ENCODE measurements at places on chromosomes 7 and 10.

DNA sequence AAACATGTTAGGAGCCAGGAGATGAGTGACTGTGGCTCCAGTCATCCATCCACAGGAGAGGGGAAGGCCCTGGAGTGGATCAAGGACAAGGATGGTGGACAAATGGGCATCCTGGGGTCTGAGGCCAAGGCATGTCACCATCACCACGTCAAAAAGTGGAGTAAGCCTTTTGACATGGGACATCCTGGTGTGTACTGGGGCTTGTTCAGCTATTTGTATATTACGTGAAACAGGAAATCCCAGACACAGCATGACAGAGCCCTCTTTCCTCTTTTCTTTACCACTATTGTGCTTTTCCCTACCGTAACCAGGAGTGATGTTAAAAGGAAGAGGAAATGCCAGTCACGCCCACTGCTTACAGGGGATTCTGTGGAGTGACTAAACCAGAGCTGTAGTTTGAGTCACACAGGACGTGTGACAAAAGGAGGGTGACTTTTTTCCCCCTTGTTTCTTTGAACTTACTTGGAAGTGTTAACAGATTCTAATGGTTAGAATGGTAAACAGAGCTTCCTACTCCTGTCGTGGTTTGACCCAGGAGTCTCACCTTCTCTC lies 15.4 kb downstream of the ACSL5 start:
- no peak for DNase-seq

DNA sequence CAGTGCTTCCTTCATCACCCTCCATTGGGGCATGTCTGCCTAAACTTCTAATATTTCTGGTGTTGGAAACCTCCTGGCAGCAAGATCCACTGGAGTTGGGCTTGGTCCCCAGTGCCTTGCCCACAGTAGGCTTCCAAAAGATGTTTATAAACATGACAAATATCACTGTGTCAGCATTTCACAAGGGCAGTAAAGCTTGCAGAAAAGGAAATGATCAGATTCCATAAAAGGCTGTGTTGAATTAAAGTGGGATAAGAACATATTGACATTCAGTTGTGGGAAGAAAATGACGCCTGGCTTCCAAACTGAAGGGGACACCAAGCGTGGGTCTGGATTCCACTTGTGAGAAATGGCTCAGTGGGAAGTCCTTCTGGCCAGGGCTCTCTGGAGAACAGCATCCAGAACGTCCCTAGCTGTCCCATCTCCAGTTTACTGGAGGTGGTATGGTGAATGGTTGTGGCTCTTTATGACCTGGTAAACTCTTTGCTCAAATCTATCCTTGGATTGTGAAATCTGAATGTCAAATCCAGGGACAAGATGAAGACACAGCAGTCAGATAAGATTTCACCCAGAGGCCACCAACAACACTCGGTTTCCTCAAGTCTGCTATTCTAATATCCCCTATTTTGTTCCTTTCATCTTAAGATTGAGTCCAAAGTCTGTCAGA lies 287.2 kb downstream of the TNS3 start:
- DNase-seq: no peak

GRCh38 chr7:14962778-14963177 lies 60.2 kb upstream of the DGKB start:
- no peak for DNase-seq

DNA sequence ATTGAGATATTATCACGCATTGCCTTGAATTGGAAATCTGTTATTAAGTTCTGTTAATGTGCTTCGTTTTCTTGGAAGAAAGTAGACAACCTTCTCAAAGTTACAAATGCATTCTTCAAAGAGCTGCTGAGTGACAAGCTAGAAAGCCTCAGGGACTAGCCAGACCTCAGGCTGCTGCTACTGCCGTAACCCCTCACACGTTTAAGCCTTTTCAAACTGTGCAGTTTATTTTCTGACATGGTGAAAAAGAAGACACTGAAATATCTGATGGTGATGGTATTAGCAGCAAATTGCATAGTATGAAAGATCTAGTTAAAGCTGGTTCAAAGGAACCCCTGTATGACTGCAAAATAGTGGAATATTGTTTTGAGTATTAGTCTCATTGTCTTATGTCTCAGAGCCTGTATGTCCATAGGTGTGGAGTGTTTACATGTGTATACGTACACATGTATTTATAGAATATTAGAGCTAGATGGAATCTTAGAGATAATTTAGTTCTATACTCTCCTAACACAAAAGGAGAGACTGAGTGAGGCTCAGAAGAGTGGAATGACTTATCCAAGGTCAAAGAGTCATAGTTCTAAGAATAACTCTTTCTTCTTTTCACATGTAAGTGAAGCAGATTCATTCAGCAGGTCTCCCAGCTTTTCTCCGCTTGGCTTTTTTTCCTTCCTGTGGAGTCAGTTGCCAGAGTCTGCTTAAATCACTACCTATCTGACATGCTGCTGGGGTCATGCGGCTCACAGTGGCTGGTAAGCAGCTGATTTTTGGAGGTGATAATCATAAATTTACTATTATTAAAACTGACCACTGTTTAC lies 431.9 kb downstream of the PLXDC2 start:
- no peak for DNase-seq

DNA sequence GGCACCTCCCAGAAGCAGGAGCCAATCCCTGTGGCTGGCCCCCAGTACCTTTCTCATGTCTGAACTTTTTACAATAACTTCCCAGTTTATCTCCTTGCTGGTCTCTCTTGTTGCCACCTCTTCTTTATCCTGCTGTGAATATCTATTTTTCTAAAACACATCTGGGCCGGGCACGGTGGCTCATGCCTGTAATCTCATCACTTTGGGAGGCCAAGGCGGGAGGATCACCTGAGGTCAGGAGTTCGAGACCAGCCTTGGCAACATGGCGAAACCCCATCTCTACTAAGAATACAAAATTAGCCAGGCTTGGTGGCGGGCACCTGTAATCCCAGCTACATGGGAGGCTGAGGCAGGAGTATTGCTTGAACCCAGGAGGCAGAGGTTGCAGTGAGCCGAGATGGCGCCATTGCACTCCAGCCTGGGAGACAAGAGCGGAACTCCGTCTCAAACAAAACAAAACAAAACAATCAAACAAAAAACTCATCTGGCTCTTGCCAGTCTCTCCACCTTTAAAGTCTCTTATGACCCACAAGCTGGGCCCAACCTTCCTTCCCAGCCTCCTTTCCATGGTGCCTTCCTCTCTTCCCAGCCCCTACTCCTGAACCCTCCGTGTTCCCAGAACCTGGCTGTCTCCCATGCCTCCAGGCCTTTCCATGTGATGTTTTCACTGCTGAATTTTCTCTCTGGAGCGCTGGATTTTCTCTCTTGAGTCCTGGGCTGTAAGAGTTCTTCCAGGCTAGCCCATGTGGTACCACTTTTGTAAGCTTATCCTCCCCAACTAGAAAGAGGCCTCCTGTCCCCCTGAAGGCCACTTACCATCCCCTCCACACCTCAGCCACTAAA lies 51.3 kb downstream of the HIP1 start:
- no peak for DNase-seq

- DNase-seq: no peak
Measured at GRCh38 chr7:25429731-25430130, 201.4 kb upstream of the NPVF start.

- DNase-seq: peak; percentile 90
Measured at GRCh38 chr7:7861211-7861633, 107.4 kb upstream of the GLCCI1 start.

- no peak for DNase-seq
Measured at GRCh38 chr7:120949393-120949911, 1.1 kb upstream of the ING3 start.

GRCh38 chr7:14850039-14850438 lies 52.5 kb downstream of the DGKB start:
- no peak for DNase-seq

DNA sequence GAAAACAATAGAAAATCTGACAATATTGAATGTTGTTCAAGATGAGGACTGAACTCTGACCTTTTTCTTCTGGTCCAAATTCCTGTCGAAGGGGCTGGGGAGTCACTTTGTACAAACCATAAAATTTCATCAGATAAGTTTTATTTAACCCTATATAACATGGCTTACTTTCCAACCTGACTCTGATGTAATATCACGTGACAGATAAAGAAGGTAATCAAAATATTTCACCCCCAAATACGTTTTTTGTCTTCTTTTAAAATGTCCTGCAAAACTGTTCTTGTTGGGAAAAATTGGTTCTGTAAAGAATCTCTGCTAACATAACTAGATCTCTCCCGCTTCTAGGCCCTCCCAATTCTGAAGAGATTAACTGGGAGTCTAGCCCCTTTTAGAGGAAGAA lies 90.9 kb upstream of the MDFIC start:
- no peak for DNase-seq

GRCh38 chr7:135425036-135425435 lies 84.9 kb downstream of the CNOT4 start:
- no peak for DNase-seq

DNA sequence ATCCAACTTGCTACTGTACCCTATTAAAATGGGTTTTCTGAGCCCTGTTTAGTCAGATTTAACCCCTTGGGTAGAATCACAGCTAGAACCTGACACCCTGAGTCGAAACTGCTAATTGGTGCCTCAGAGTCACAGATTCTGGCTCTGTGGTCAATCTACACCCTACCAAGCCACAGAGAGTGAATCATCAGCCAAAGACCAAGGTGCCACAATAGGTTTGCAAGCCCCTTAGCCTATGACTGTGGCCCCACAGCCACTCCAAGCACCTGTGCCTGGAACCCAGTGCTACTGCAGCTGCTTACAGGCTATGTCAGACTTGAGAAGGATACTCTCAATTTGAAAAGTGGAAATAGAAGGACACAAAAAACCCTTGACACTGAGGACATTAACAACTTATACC lies 202.8 kb upstream of the KCND2 start:
- DNase-seq: no peak

DNA sequence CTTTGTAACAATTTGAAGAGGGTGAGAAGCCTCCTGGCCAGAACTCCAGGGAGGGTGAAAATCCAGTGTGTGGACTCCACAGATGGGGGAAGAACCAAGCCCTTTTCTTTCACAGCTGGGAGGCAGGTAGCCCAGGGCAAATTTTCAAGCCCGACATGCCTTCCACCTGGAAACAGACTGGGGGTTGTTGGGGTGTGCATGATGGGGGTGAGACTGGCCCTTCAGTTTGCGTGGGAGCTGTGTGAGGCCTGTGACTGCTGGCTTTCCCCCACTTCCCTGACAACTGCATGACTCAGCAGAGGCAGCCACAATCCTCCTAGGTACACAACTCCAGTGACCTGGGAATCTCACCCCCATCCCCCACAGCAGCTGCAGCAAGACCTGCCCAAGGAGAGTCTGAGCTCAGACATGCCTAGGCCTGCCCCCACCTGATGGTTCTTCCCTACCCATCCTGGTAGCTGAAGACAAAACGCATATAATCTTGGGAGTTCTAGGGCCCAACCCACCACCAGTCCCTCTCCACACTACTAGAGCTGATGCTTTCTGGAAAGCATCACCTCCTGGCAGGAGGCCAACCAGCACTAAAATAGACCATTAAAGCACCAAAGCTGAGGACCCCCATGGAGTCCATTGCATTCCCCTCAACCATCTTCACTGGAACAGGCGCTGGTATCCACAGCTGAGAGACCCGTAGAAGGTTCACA lies 445.4 kb downstream of the TFEC start:
- DNase-seq: no peak

GRCh38 chr7:157693071-157693520 lies 356.3 kb downstream of the DNAJB6 start:
- DNase-seq: peak; percentile 87

DNA sequence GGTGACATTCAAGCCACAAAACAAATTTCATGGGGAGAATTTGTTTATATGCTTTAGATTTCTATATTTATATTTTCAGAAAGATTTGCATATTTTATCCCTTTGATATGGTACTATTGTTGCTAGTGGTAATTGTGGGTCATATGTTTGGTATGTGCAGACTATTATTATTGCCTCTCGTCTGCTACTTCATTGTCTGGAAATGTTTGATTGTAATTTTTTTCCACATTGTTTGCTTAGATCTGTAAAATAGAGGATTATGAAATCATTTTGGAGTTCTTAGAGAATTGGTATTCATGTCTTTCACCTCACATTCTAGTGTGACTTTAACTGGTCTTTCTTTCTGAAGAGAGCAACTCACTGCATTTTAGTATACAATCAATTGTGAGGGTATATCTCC lies 44.7 kb downstream of the MYO3A start:
- DNase-seq: no peak

DNA sequence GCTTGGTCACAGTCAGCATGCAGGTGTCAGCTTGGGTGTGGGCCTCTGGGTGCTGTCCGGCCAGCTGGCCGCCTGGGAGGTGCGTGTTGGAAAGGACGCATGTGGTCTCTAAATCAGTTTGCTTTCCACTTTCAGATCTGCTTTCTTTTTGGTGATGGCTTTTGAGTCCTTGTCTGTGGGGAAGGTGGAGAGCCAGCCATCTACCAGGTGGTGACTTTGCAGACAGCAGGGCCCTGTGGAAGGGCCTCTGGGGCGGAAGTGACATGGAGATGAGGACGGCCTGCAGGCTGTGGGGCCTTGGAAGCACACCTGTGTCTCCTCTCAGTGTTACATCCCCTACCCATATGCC lies 59.4 kb downstream of the WDR37 start:
- DNase-seq: peak; percentile 71

DNA sequence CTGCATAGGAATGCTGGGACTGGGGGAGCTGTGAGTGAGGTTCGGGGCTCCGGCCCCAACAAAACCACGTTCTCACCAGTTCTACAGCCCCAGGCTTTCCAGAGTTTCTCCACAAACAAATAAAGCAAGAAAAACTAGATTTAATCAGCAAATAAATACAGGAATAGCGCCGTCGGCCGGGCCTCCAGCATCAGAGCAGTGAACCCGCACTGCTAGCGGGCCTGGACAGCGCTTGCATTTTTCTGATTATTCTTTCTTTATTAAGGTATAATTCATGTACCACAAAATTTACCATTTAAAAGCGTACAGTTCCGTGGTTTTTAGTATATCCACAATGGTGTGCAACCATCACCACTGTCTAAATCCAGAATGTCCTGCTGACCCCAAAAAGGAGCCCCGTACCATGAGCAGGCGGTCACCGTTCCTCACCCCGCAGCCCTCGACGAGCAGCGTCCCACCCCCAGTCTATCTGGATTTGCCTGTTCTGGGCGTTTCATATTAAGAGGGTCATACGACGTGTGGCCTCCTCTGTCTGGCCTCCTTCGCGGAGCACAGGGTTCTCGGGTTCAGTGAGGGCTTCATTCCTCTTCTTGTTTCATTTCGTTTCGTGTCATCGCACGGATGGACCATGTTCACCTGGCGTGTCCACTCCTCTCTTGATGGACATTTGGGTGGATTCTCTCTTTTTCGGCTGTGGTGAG lies 35.5 kb upstream of the FOXL3 start:
- DNase-seq: no peak

DNA sequence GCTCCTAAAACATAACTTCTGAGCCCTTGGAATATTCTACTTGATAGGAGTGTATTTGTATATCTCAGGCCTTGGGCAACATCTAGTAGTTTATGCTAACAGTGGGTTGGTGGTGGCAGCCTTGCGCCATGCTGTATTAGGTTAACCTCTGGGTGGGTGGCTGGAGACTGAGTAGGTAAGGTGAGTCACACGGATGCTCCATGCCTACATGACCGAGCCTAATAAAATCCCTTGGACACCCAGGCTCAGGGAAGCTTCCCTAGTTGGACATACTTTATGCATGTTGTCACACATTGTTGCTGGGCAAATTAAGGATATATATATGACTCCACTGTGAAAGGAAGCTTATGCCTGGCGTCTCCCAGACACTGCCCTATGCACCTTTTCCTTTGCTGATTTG lies 6.0 kb upstream of the DAGLB start:
- no peak for DNase-seq

- DNase-seq: no peak
Measured at GRCh38 chr10:117537436-117537903, 5.1 kb upstream of the EMX2 start.

GRCh38 chr7:107961405-107961804 lies 41.6 kb downstream of the LAMB1 start:
- DNase-seq: no peak

All from NCI-H146 (cell line).